Activated effector memory CD4-positive, alpha-beta T cell treated with anti-CD3 and anti-CD28 coated beads, Interleukin-2, amount 50 U/mL, for 16 hours (primary cell): ENCODE measurements at places on chromosomes 1 and 21.

- no peak for DNase-seq
These were observed 69.4 kb downstream of the DEGS1 start for GRCh38 chr1:224252479-224252878.

DNA sequence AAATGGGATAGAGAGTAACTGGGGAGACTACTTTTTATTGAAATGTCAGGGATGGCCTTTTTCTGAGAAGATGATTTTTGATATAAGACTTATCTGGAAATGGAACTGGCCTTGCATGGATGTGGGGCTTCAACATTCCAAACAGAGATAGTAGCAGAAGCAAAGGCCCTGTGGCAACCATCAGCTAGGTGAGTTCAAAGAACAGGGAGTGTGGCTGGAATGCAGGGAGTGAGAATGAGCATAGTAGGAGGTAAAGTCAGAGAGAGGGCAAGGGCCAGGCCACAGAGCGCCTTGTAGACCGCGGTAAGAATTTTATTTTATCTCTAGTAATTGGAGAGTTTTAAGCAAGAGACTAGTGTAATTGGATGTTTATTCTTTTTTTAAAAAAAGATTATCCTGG, 227.0 kb upstream of the B3GALT2 start:
- no peak for DNase-seq

GRCh38 chr1:243748706-243749283, 101.2 kb downstream of the AKT3 start:
- DNase-seq = no peak

- DNase-seq = no peak
These were observed 20.9 kb upstream of the RNF11 start for GRCh38 chr1:51215169-51215568.

DNA sequence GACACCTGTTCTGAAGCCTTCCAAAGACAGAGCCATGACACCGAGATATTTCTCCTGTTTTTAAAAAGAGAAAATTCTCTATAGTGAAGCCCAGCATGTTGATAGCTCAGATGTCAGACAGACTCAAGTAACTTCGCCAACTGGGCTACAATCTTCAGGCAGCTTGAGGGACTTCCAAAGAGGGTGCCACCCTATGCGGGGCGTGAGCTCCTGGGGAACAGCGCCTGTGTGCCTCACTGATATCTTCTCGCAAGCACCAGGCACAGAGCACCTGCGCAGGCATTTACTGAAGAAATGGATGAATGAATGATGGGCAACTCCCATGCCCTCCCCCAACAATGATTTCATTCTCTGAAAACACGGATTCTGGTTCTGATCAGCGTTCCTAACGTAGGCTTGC, 17.6 kb downstream of the RIPK4 start:
- no peak for DNase-seq

- no peak for DNase-seq
These were observed 250.3 kb upstream of the SGIP1 start for GRCh38 chr1:66283622-66284041.

- DNase-seq = no peak
These were observed 38.0 kb upstream of the KCTD3 start for GRCh38 chr1:215529111-215529510.

GRCh38 chr1:53344921-53345838, 17.3 kb upstream of the LRP8 start:
- peak; percentile 33 for DNase-seq

DNA sequence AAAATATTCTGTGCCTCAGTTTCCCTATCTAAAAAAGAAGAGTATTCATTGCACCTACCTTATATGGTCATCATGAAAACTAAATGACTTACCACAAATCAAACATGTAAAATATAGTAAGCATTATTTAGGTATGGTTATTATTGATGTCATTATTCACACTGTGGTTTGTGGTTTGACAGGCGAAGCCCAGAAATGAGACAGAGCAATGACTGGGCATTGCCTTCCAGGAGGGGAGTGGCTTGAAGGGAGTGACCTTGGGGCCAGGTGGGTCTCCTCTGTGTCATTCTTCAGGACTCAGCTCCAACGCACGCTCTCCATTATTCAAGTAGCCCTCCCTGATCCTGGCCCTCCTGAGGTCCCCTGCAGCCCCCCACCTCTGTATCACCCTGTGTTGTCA, 133.7 kb downstream of the DMRTA2 start:
- no peak for DNase-seq

GRCh38 chr1:115815694-115816093, 25.2 kb downstream of the NHLH2 start:
- DNase-seq = no peak

DNA sequence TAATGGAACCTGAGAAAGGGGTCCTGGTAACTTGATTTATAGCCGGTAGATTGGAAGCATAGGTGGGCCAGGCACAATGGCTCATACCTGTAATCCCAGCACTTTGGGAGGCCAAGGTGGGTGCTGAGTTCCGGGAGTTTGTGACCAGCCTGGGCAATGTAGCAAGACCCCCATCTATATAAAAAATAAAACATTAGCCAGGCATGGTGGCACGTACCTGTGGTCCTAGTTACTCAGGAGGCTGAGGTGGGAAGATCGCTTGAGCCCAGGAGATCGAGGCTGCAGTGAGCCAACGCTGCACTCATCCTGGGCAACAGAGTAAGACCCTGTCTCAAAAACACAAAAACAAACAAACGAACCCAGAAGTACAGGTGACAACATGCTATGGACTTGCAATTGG, 76.5 kb downstream of the ZNF281 start:
- no peak for DNase-seq

DNA sequence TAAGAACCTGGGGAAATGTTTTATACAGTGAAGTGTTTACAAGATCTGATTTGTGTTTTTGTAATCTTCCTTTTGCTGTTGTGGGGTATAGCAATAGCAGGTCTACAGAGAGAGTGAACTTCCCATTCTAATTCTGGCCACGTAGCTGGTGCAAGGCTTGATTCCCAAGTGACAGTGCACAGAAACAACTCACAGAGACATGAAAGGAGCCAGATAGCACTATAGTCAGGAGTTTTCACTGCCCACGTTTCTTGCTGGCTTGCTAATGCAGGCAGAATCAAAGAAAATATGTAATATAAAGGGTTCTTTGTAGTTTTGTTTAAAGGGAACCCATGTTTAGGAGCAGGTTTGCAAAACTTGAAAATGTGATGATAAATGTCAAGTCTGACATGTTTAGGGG, 170.9 kb upstream of the IVNS1ABP start:
- no peak for DNase-seq

GRCh38 chr1:31760471-31761470, 3.4 kb downstream of the ADGRB2 start:
- DNase-seq = peak; percentile 87

DNA sequence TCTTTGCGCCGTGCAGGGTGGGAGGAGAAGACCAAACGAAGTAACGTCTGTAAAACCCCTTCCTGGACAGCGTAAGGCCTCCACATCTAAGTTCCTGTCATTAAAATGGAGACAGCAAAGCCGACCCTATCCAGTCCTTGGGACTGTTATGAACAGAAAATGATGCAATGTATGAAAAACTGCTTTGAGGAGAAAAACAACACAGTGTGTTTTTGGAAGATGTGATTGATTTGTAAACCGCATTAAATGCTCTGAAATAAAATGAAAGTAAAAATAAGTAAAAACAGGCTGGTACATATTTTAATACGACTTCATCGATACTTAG, 827 bp upstream of the URB1 start:
- no peak for DNase-seq
